ENCODE measurements at places on chromosomes 7 and 10.

DNA sequence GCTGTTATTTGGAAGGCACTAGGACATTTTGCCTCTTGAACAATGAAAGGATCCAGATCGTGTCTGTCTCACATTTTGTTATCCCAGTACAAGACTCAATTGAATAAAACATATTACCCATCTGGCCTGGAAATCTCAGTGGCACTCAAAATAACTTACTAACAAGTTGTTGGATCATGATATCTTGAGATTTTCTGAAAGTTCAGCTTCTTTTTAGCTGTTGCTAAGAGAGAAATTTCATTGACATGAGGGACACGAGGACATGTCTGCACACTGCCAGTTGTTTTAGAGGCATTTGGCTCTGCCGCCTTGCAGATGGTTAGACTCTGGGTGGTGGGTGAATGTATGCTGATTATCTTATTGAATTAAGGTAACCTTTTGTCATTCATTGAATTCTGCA is 41.0 kb downstream of the KAT6B start:
- DNase-seq, result no peak

DNA sequence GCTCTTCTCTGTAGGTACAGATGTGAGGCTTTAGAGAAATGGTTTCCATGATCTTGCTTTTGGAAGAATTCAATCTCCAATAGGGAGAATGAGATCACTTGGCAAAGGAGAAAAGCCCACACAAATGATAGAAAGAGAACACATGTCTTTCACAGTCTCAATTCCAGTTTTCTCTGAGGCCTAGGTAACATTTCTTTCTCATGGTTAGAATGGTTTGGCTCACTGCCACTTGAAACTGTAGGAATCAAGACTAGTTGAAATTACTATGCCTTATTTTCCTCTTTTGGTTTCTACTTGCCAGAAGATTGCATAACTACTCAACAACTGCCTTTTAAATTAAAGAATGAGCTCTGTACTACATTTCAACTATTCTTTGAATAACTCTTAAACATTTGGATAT is 276.5 kb upstream of the TEX47 start:
- DNase-seq, result no peak

DNA sequence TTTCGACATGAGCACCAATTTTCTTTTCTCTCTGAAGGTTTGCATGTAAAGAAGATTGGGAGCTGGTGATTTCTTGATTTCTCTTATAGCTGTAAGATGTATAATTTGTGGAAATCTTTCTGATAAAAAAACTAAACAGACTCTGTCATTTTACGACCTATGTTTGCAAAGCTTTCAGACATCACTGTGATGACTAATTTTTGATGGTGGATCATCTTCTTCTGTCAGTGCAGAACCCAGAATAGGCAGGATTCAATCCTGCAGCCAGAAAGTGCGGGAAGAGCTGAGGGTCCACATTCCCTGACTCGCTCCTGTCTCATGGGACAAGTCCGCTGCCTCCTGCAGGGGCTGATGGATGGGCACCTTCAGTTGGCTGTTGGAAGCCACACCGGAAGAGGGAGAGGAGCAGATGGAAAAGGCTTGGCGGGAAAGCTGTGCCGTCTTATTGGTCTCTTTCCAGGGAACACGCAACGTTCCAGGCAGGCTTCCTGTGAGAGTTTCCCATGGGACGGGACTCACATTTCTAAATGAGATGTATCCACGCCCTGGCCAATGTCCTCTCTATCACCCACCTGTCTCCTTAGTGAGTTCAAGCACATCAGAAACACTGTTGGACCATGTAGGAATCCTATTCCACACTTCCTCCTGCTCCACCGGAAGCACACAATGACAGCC is 186.9 kb downstream of the PRPF18 start:
- no peak for DNase-seq

- DNase-seq, result no peak
Observed at GRCh38 chr10:132229834-132230556, 43.2 kb downstream of the DPYSL4 start.

DNA sequence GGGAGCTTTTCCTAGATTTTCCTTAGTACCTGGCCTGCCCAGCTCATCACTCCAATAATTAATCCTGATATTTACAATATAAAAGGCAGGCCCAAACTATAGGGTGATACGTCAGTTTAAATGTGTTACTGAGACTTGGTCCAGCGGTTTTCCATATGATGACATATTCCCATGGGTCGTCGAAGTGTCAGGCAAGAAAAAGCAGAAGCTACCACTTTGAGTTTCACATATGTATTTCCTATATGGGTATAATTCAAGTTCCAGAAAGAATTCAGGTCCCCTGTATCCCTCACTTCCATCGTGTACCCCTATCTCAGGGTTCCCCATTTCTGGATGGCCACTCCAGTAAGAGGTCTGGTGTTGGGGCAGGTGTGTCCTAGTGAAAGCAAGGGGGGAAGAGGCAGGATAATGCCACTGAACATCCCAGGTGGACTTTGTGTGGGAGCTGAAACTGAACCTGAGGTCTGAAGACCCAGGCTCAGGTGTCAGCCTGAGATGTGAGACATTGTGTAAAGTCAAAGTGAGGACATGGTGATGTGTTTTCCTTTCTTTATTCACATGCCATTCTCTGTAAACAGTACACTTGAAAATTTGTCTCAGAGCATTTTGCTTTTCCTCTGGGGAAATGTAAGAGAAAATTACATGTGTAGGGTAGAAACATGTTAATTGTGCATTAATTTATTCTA is 167.8 kb downstream of the PLXDC2 start:
- no peak for DNase-seq

Data from NCI-H187 treated with DMSO at 0.1 percent for 48 hours (cell line).